Renal cortex interstitium (tissue), 15 donors: ENCODE measurements at places on chromosomes 12 and 14. TPM values are rescaled to one million over a fixed set of nuclear protein-coding genes. Genes with fewer than 3 reads are reported as not detected.

Gene LRTM2
- polyA plus RNA-seq: 0.62 TPM

Gene NABP2
- 33.1 TPM for polyA plus RNA-seq

Gene OTX2
- not detected for polyA plus RNA-seq

Gene FAM186B
- 3.0 TPM for polyA plus RNA-seq

Gene P2RX2
- polyA plus RNA-seq: 1.9 TPM

Gene LRCOL1
- polyA plus RNA-seq: 2.4 TPM

Gene PRICKLE1
- 45.4 TPM for polyA plus RNA-seq

Gene RAPGEF3
- 58.4 TPM for polyA plus RNA-seq

Gene KLRC4
- not detected for polyA plus RNA-seq

Gene GDF11
- 25.6 TPM for polyA plus RNA-seq

Gene ACACB
- 14.9 TPM for polyA plus RNA-seq

Gene NEUROD4
- not detected for polyA plus RNA-seq

Gene PKP2
- 28.8 TPM for polyA plus RNA-seq

Gene RND1
- polyA plus RNA-seq: 2.8 TPM

GRCh38 chr14:64681796-64682710, 22.2 kb upstream of the PLEKHG3 start:
- no peak for DNase-seq

GRCh38 chr12:126784328-126784921, 1482.5 kb upstream of the TMEM132C start:
- peak; percentile 18 for DNase-seq

DNA sequence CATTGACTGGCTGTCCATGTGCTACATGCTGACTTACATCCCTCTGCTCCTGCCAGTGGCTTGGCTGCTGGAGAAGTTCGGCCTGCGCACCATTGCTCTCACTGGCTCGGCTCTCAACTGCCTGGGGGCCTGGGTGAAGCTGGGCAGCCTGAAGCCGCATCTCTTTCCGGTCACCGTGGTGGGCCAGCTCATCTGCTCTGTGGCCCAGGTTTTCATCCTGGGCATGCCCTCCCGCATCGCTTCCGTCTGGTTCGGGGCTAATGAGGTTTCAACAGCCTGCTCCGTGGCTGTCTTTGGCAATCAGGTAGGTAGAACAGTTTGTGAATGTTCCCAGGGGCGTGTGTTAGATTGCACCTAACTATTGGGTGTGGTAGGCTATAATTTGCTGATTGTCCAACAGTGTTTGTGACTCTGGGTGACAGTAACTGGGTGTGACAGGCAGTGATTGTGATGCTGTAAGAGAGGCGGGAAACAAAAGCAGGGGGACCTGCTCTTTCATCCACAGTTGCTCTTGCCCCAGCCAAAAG, 981 bp downstream of the FLVCR2 start:
- no peak for DNase-seq

DNA sequence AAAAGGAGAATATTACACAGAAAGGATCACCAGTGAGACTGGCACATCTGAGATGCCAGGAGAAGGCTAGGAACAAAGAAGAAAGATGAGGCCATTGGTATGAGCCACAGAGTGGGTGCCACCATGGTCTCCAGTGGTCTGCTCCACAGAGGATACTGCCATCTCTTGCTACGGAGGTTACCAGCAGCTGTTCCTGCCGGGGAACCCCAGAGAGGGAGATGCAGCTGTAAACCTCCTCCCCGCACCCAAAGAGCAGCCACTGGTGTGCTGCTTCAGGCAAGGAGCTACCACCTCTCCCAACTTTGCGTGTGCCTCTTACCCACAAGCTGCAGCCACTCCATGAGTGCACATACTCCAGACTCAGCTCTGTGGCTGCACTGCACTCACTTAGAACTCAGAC, 201.5 kb upstream of the RTL1 start:
- no peak for DNase-seq

DNA sequence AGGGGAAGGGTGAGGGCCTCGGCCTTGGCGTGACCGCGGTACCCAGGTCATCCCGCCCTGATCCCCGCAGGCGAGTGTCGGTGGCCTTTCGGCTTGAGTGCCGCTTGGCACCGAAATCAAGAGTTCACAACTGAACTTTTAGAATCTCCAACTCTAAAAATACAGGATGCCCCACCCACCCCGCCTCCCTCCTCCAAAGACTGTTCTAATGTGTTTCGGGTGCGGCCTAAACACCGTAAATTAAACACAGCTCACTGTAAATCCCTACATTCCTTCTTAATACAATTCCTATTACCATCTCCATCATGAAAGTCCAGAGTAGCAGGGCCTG, 11.4 kb downstream of the SCNN1A start:
- no peak for DNase-seq

GRCh38 chr14:105400016-105400415, 1.7 kb downstream of the TEX22 start:
- no peak for DNase-seq

DNA sequence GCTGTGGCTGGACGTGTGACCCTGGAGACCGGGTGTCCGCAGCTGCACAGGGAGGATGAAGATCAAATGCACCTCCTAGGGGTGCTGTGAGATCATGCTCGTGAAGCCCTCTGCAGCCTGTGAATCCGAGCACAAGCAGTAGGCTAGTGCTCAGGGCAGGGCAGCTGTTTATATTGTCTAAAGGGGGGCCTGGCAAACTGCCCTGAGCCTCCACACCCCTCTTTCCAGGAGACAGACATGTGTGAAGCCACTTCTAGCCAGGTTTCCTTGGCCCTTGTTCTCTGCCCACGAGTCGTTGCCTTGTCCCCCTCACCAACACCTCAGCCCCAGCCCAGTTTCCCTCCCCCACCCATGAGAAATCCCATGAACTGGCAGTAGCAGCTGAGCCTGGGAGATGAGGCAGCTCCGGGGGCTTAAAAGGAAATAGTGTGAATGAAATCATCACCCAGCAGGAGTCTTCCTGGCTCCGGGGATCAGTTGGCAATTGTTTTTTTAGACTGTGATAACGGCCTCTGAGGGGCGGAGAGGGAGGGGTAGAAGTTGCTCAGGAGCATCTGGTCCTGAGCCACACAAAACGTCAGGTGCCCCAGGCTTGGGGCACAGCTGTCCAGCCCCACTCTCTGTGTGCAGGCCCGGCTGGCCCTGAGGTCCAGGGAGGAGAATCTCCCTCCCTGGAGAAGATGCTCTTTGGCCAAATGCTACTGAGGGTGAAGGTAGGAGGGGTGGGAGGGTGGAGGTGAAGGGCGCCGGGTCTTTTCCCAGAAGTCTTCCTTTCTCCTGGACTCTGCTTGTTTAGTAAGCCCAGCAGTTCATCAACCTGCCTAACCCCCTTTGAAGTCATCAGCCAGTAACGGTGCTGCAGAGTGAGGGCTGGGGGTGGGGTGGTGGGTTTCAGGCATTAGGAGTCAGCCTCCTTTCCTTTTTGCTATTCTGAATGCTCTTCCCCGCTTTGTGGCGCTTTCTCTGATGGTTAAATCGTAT, 4.0 kb downstream of the FGF6 start:
- no peak for DNase-seq

DNA sequence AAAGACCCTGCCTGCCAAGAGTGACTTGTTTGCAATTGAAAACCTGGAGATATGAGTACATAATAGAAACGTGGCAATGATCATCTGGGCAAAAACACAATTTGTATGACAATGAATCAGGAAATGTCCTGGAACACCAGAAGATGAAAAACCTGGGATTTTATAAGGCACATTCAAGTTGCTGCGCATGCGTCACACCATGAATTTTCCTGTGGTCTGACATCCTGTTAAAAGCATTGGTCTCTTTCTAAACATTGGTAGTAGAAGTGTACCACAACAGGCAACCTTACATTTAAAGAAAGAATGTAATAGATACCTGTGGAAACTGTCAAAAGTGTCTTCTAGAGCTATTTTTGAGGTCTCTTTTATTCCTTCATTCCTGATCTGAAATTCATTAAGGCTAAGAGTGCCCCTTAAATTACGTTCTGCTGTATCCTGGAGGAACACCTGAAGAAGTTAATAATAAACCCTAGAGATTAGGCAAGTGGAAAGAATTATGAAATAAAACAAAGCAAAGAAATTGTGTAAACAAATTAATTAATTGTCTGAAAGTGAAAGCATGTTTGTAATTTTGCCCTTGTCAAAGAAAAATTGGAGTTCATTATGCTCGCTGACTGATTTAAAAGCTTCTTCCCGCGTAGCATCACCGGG, 676.5 kb downstream of the DIO2 start:
- no peak for DNase-seq

GRCh38 chr12:120136093-120136770, 19.7 kb upstream of the RAB35 start:
- no peak for DNase-seq

GRCh38 chr12:62660756-62661155, 194.1 kb downstream of the MON2 start:
- DNase-seq: no peak

DNA sequence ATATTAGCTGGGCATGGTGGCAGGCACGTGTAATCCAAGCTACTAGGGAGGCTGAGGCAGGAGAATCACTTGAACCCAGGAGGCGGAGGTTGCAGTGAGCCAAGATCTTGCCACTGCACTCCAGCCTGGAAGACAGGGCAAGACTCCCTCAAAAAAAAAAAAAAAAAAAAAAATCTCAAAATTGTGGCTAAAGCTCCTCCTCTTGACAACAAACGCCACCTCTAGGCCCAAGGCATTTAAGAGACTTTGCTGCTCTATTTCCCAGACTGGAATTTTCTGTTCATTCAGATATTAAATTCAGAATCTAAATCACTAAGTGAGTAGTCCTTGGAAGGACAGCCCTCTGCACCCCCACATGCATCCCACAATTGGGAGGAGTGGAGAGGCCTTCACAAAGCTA, 1.4 kb downstream of the ZFYVE1 start:
- DNase-seq: no peak

- DNase-seq: no peak
Observed at GRCh38 chr12:38892087-38892786, 13.2 kb downstream of the CPNE8 start.

DNA sequence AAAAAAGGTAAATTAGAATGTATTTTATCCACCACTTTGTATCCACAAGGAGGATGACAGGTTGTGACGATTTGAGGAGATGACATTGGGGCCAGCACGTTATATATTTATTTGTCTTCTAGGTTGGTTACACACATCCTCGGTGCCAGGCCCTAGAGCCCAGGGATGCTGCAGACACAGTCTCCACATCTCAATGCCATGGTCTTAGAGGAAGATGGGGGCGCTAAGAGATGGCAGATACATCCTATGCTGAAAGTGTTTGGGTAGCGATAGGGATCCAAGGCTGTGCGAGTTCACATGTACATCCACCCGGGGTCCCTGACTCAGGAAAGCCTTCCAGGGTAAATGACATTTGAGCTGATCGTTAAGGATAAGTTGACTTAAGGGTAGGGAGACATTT, 193.1 kb upstream of the GSC start:
- no peak for DNase-seq

GRCh38 chr14:104171895-104172294, 33.5 kb downstream of the KIF26A start:
- no peak for DNase-seq

- DNase-seq: no peak
Observed at GRCh38 chr14:28769276-28769880, 2.8 kb downstream of the FOXG1 start.

GRCh38 chr12:132689227-132689626, 1.8 kb downstream of the PXMP2 start:
- DNase-seq: no peak

GRCh38 chr12:104496336-104496735, 39.6 kb downstream of the CHST11 start:
- DNase-seq: no peak

DNA sequence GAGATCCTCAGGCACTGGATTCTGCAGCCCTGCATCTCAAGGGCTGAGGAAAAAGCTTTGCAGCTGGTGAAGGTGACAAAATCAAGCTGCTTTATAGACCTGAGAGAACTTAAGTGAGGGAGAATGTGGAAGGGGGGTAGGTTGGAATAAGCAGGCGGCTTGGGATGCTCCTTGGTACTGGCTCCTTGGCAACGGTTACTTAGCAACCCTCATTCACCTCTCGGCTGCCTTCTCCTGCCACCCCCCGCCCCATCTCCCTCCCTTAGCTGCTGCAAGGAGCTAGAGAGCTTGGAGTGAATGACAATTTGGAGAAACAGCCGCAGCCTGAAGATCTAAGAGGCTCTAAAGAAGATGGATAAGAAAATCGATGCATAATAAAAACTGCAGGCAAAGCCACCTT, 44.1 kb upstream of the CISTR start:
- no peak for DNase-seq

DNA sequence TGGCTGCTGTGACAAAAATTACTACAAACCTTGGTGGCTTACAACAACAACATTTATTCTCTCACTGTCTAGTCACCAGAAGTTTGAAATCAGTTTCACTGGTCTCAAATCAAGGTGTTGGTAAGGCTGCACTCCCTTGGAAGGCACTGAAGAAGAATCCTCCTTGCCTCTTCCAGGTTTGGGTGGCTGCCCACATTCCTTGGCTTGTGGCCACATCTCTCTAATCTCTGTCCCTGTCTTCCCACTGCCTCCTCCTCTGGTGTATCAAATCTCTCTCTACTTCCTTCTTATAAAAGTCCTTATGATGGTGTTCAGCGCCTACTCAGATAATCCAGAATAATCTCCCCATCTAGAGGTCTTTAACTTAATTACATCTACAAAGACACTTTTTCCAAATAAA, 31.0 kb downstream of the PLCZ1 start:
- no peak for DNase-seq

GRCh38 chr12:1464925-1465324, 129.5 kb downstream of the FBXL14 start:
- DNase-seq: no peak

GRCh38 chr12:24595652-24596235, 353.2 kb downstream of the BCAT1 start:
- no peak for DNase-seq

- no peak for DNase-seq
Observed at GRCh38 chr12:104294927-104295668, 8.4 kb upstream of the EID3 start.

DNA sequence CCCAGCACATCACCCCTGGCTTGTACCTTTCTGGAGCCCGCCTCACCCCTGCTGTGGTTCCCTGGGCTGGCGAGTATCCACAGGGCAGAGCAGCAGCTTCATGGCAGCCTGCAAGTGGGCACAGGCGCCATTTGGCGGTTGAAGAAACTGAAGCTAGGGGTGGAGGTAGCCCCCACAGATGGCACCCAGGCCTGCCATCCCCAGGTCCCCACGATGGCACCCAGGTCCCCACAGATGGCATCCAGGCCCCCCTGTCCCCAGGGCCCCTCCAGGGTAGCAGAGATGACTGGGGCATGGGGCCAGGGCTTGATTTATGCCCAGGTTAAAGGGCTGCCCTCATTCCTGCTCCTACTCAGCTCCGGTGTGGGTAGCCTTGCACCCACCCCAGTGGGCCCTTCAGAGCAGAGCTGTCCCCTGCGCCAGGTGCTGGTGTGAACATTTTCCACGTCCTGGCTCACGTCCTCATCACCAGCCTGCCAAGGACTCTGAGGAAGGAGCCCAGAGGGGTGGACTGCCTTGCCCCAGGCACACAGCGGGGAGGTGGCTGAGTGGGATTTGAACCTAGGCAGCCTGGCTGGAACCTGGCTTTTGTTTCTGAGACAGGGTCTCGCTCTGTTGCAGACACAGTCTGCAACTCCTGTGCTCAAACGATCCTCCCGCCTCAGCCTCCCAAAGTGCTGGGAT, 8.7 kb downstream of the MMP17 start:
- DNase-seq: no peak
